ENCODE measurements at places on chromosomes 4 and X.

- DNase-seq: no peak
Measured at GRCh38 chr4:88138561-88138960, 19.9 kb downstream of the ABCG2 start.

GRCh38 chrX:148874636-148875246 is 374.3 kb downstream of the AFF2 start:
- DNase-seq: no peak

DNA sequence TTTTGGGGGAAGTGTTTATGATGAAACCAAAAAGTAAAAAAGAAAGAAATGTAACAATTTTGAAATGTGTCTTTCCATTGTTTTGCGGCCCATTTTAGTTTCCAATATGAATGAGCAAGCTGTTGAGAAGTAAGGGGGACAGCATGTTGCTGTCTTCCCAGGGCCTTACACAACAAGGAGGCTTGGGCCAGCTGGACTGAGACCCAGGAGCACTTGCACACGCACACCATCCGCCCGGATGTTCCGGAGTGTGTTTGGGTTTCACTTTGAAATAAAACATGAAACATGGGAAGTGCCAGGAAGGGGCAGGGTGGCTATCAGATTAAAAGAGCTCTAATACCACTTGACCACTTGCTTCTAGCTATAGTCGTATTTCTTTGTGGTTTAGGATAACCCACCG is 144.4 kb downstream of the NHS start:
- no peak for DNase-seq

DNA sequence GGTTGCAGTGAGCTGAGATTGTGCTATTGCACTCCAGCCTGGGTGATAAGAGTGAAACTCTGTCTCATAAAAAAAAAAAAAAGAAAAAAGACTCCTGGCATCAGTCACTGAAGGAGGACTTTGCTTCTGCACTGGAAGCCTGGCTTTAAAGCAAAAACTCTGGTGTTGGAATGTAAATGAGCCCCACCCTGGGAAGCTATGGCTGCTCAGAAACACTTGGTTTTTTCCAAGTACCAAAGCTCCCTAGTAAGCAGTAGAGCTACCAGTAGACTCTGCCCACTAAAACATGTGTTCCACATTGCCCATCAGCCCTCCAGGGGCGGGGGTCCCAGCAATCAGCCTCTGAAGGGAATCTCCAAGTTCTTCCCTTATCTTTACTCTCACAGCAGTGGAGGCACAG is 154.4 kb downstream of the SHROOM3 start:
- no peak for DNase-seq

DNA sequence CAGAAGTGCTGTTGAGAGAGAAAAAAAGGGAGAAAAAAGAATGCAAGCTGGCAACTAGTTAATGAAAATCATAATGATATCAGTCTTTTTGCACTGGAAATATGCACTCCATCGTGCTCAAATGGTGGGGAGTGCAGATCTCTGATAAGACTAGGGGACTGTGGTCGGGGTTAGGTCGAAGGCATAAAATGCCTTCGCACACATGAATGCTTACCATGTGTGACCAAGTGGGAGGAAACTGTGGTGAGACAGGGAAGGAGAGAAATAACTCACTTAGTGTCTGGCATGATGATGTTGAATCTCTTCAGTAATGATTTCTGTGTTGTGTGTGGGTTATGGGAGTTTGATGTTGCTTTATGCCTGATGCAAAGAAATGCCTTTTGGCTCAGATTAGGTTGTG is 358.9 kb downstream of the FBXO8 start:
- DNase-seq: no peak
